ENCODE measurements at places on chromosomes 7 and 10.

DNA sequence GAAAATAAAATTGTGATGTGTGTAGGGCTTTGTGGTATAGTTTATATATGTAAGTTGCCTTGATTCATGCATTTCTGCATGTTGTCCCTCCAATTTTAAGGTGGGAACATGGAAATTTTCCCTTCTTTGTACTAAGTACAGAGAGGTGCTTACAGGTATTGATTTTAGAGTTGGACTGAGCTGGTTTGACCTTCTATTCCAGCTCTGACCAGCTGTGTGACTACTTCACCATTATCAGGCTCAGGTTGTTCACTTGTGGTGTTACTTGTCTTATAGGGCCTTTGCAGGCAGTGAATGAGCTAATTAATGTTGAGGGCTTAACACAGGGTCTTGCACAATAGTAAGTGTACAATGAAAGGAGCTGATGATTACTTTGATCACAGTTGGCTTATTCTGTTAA, 16.3 kb downstream of the ZNF804B start:
- no peak for DNase-seq

DNA sequence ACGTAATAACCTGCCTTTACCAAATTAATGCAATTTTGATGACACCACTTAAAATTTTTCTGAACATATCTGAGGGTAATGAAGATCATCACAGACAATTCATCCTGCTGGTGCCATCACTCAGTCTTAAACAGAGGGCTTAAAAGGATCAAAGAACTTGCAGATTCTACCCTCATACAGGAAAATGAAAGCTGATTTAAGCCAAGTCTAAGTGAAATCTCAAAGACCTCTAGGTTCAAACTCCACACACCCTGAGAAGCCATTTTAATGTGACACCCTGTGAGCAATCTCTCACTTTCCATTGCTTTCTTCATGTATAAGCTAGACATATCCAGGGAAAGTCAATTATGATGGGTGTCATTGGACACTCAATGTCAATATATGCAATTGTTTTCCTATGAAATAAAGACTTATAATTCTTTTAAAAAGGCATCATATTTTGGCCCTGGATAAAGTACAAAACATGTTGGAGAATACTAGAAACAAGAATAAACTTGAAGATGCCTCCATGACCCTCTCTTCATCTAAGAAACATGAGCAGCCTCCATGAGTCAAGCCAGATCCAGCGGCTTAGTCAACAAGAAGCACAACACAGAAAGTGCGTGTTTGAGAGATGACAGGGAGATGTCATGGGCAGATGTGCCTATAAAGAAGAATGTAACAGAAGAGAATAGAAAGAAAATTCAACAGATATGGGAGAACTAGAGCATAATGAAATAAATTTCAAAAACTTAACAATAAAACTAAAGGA, 291.9 kb downstream of the PARD3 start:
- no peak for DNase-seq

DNA sequence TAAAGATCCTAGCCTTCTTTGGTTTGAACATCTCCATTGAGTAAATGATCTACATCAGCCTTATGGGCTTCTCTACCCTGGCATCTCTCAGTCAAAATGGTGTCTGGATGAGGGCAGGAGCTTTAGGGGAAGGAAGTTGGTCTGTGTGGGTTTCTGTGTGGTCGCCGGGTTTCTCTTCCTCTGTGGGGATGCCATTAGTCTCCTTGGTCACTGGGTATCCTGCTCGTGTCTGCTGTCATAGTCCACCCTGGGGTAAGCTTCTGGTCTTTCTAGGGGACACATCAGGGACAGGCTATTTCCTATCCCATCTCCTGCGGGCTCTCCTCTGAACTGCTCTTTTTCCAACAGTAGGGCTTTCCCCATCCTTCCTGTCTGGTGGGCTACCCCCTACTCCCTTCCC, 150.3 kb upstream of the NPY start:
- no peak for DNase-seq

GRCh38 chr10:132243141-132243540, 56.4 kb downstream of the DPYSL4 start:
- no peak for DNase-seq

DNA sequence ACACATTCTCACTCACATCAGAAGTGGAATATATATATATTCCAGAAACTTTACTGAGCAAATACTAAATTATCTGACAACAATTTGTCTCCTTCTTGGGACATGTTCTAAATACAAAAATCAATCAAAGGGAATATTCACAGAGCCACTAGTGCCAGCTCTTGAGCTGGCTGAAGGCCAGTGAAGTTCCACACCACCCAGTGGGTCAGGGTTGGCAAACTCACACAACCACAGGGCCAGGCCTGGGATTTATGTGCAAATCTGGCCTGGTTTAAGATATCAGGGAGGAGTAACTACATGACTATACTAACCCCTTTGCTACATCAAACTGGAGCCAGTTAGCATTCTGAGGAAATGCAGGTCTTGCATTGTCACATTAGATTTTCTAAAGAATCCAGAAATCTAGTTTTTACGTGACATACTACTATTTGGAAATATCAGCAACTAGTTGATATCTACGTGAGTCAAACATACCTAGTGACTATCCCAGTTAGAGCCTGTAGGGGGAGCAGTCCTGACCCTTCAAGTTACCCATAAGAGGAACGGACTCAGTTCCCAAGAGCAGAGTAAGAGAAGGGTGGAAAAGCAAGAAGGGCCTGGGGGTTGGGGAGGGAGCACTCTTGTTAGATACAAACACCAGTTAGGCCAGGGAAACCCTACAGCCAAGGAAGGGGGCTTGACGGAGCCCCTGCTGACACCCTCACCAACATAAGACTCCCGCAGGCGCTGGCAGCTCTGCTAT, 600.4 kb downstream of the KCNMA1 start:
- DNase-seq, result no peak

DNA sequence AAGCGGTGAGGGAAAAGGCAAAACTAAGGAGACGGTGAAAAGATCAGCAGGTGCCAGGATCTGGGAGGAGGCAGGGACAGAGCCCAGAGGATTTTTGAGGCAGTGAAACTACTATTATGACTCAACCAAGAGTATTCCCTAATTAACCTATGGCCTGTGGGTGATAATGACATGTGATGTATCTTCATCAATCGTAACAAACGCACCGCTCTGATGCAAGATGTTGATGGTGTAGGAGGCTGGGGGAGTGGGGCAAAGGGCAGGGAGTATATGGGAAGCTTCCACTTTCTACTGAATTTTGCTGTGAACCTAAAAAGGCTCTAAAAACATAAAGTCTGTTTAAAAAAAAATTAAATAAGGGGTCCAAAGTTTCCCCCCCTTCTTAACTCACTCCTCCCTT, 25.5 kb upstream of the EZH2 start:
- no peak for DNase-seq

GRCh38 chr7:71193099-71193810, 61.3 kb downstream of the GALNT17 start:
- DNase-seq, result peak; percentile 87

GRCh38 chr10:70296406-70296899, 12.6 kb upstream of the NPFFR1 start:
- DNase-seq, result no peak

DNA sequence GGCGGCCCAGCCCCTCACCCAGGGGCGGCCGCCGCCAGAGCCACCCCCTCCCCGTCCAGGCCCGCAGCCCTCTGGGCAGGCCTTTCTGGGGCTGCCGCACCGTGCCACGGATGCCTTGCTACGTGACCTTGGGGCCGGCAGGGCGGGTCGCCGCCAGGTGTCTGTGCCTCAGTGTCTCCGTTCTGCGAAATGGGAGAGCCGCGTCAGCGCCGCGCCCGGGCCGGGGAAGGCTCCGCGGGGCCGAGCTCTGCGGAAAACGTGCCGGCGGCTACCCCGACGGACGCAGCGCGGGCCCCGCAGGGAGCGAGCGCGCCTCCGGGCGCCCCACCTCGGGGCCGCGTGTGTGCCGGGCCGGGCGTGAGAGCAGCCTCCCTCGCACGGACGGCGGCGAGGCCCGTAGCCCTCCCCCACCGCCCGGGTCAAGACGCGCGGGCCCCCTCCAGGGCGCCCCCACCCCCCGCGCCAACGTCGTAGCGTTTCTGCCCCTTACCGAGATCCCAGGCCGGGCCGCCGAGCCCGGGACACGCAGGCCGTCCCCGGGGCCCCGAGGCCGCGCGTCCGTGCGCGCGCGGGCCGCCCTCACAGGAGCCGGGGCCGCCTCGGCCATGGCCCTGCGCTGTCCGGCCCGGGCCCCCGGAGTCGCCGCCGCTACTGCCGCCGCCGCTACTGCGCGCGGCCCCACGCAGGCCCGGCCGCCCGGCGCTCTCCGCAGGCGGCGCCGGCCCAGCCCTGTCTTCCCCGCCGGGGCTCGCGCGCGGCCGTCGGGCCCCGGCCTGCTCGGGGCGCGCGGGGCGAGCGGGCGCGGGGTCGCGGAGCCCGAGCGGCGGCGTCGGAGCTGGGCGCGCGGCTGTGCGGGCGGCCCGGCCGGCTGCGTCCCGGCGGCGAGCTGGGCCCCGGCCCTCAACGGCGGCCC, 1.1 kb downstream of the ZNF777 start:
- DNase-seq, result no peak

DNA sequence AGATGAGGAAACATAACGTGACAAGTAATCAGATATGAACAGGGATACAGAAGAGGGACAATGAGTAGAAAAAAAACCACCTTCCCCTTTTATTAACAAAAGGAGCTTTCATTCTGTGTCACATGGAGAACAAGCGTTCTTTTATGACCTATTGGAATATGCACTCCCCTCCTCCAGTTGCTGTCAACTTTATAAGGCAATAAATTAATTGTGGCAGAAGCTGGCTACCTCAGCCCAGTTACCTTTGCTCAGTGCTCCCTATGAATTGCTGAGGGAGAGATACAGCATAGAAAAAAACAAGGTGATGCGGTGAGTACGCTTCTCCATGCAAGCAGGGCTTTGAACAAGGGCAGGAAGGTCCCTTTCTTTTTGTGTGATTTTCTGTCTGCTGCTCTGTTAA, at the start of gene MGAM2:
Gene MGAM2 (plus strand): TSS at position 220 of the 400 bp plus-strand sequence. CDS start 5,156 bp downstream, outside the sequence.
- DNase-seq, result no peak

DNA sequence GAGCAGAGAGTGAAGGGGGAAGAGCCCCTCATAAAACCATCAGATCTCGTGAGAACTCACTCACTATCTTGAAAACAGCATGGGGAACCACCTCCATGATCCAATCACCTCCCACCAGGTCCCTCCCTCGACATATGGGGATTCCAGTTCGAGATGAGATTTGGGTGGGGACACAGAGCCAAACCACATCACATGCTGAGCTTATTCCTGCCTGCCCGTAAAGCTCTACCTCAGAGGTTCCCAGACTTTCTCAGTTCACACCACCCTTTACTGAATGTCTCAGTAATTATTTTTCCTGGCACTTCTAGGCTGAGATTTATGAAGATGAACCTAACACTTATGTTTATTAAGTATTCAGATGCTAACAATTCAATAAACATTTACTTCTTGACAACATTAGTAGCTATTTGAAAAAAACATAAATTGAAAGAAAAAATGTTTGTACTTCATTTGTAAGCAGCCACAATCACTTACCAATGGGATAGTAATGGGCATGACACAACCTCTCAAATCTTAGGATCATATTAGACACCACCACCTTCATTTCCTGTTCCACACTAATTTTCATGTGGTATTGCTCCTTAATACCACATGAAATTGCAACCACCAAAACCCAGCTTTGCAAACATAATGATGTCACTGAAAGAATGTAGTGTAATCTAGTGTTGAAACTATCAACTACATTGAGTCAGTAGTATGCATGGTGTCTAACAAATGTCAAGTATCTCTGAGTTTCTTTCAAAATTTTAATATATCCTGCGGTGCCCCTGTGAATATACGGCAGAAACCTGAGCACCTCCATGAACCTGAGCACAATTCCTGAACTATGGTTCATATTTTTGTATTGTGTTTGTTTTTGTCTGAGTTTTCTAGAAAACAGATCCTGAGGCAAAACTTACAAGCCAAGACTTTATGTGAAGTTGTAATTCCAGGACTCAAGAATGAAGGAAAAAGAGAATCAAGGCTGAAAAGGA, 4.5 kb upstream of the DGKI start:
- DNase-seq, result no peak

GRCh38 chr10:125489731-125490130, 193.2 kb downstream of the TEX36 start:
- no peak for DNase-seq

- DNase-seq, result peak; percentile 40
These were observed 575.6 kb downstream of the ARL4A start for GRCh38 chr7:13262929-13263530.

DNA sequence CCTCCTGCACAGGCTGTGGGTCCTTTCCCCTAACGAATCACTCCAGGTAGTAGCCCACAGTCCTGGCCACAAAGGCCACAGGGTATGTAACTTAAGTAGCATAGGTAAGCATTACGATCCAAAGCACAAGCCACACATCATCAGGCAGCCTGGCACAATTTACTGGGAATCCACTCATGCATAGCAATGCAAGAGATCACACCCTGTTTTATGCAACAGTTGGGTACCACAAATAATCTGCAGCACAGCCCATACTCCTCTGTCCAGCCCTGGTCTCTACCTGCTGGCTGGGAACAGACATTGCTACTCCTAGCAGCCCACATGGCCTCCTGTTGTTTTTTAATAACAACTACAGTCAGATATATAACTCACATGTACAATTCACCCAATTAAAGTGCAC, 34.3 kb downstream of the SRPK2 start:
- DNase-seq, result no peak

DNA sequence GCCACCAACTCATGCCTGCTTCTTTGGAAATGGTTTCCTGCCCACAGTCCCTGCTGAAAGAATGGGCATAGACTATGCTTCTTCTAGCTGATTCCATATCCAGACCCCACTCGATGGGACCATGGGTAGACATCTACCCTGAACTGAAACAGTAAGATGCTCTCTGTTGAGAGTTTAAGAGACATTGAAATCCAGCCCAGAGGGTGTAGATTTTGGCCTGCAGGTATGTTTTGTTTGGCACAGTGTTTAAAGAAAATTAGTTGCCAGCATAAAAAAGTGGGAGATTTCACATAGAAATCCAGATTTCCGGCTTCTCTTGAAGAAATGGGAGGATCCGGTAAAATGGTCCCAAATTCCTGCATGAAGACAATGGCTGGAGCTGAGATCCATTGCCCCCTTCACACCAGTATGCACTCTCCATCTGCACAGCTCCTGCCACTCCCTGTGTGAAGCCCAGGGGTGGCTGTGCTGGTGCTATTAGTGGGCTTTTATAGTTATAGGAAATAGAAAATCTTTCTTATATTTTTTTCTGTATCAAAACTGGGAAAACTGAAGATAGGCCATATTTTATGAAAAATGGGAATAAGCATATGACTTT, 218.1 kb downstream of the PTEN start:
- DNase-seq, result no peak

DNA sequence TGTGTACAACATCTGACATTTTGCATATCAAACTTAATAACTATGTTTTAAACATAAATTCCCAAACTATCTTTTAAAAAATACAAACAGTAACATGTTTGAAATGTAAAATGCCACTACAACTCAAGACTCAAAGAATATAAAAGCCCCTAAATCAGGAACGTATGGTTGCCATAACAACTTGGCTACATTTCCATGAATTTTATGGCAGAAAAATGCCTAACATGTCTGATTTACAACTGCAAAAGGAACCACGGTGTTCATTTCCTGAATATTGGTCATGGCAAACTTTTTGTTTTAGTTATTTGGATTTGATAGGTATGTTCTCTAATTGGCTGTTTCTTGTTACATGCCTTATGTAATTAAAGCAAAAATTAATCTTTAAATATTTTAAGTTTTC, 2.0 kb downstream of the SOSTDC1 start:
- DNase-seq, result no peak
